ENCODE measurements at places on chromosomes 7 and 10.

- no peak overlapping the region for H3K4me3 ChIP-seq
- H3K4me1 ChIP-seq, result no peaks in the 10 kb centered on the region
- H3K27me3 ChIP-seq, result no peaks in the 10 kb centered on the region
- DNase-seq, result no peak
- H3K36me3 ChIP-seq, result no peaks in the 10 kb centered on the region
Measured at GRCh38 chr10:99906470-99906869, 103.3 kb downstream of the DNMBP start.

DNA sequence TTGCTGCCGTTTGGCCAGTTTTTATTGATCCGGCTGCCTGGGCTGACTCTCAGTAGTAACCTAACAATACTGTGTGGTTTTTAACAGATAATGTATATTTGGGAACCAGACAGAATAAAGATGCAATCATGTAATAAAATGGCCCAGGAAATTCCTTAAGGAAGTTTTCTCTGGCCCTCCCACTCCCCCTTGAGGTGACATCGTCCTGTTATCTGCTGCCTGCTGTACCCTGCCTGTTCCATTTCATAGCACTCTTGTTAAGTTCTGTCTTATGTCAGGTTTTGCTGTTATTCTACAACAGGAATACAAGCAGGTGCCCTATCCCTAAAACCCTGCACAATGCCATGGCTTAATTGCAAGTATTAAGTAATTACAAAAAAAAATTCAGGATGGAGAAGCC lies 12.5 kb downstream of the ITGB8 start:
- no peak overlapping the region for H3K27ac ChIP-seq
- no peak for DNase-seq
- no peaks in the 10 kb centered on the region for H3K4me1 ChIP-seq
- H3K4me3 ChIP-seq, result no peak overlapping the region

- DNase-seq, result no peak
- no peak overlapping the region for H3K27ac ChIP-seq
- no peaks in the 10 kb centered on the region for H3K4me1 ChIP-seq
- H3K4me3 ChIP-seq, result no peak overlapping the region
- no peaks in the 10 kb centered on the region for H3K27me3 ChIP-seq
- no peaks in the 10 kb centered on the region for H3K36me3 ChIP-seq
Measured at GRCh38 chr7:138649506-138649905, 51.7 kb downstream of the SVOPL start.

DNA sequence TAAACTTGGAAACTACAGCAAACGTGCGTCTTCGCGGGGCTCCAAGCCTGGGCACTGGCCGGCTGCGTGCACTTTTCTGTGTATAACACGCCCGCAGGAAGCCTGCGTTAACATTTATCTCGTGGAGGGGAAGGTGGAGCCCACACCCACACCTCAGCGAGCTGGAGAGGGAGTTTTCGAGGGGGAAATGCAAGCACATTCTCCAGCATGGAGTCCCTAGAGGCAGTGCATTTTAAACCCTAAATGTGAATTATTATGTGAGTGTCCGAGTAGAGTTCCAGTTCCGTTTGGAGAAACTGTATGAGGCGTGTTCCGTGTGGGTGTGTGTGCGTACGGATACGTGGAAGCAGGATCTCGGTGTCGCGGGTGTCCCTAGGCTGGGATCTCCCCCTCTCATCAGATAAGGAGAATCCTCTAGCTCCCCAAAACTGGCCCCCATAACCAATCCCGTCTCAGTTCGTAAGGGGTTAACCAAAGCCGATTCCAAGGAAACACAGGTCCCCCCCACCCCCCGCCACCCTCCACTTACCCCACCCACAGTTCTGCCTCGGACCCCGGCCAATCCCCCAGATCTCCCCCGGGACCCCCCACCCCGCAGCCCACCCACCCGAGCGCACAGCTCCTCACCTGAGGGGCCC lies 403 bp downstream of the CDK6 start:
- peak overlapping the region; percentile 19 for H3K27ac ChIP-seq
- H3K36me3 ChIP-seq, result no peaks in the 10 kb centered on the region
- peaks cover 37% of the 10 kb centered on the region for H3K4me1 ChIP-seq
- DNase-seq, result no peak
- no peaks in the 10 kb centered on the region for H3K27me3 ChIP-seq
- peak overlapping the region; percentile 92 for H3K4me3 ChIP-seq

GRCh38 chr7:156473476-156474240 lies 166.9 kb upstream of the RNF32 start:
- peak; percentile 36 for DNase-seq
- no peaks in the 10 kb centered on the region for H3K4me1 ChIP-seq
- no peak overlapping the region for H3K4me3 ChIP-seq
- peaks cover 12% of the 10 kb centered on the region for H3K27me3 ChIP-seq
